ENCODE measurements at places on chromosomes 5 and 9.
A peak's percentile ranks its signal among the peaks of the same experiment; 100 is the strongest.

- DNase-seq: no peak
Measured at GRCh38 chr9:13615660-13616490, 336.4 kb upstream of the MPDZ start.

DNA sequence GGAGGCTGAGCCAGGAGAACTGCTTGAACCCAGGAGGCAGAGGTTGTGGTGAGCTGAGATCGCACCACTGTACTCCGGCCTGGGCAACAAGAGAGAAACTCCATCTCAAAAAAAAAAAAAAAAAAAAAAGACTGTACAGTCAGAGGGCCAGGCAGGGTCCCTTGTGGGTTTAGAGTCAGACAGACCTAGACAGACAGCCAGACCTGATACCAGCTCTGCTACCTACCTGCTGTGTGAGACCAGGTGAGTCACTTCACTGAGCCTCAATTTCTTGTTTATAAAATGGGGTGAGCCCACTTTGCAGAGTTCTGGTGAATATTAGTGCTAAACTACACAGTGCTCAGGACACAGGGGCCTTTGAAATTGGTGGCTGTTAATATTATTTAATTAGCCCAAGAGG lies 19.7 kb downstream of the TRIM14 start:
- DNase-seq: no peak

- DNase-seq: no peak
Measured at GRCh38 chr5:133831491-133832224, 136.8 kb downstream of the C5orf15 start.

- DNase-seq: no peak
Measured at GRCh38 chr5:35339616-35340100, 109.4 kb upstream of the PRLR start.

GRCh38 chr5:74396913-74397622 lies 243.5 kb downstream of the ENC1 start:
- DNase-seq: peak; percentile 34

DNA sequence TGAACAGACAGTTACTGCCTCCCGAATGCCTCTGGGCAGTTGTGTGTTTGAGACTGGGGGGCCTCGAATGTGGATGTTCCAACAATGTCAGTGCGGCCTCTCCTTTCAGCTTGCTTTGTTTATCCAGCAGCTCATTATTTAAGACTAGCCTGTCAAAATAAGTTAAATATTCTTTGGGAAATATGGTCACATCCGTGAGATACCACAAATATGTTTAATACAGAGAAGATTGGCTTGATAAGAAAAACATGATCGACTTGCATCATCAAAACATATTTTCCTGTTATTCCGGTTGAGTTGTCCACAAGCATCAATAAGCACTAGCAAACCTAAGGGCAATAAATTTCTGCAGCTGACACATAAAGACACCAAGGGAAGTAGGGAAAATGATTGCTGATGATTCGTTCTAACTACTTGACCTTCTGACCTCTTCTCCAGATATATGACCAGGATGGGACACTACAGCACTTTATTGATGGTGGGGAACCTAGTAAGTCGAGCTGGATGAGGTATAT lies 66.5 kb downstream of the PRDM6 start:
- no peak for DNase-seq

DNA sequence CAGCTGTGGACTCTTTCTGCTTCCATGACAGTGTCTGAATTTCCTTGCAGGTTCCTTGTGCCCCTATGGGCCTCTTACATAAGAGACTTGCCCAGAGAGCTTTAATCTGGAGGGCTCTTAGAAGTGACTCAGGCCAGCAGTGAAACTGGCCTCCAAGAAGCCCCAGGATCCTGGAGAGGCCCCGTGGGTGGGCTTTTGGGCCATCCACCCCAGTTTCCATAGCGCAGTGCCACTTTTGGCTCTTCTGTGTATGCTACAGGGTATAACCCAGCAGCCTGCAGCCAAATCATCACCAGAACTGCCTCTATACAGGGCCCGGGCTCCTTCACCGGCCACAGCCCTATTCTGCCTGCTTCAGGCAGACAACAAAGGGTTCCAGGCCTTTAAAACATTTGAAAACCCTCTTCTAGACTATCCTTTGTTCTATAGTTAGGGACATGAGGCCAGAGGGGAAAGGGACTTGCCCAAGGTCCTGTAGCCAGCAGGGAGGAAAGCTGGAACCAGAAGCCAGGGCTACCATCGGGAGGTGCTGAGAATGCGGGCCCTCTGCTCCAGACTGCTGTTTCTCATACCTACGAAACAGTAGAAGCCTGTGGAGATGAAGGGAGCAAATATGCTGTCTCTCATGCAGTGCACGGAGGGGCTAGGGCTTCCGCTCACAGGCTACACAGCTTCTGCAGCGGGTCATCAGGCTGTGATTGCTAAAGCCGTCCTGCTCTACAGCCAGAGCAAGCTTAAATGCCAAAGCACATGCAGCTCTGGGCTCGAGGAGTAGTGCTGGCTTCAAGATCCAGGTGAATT lies 18.0 kb downstream of the SH3PXD2B start:
- no peak for DNase-seq

DNA sequence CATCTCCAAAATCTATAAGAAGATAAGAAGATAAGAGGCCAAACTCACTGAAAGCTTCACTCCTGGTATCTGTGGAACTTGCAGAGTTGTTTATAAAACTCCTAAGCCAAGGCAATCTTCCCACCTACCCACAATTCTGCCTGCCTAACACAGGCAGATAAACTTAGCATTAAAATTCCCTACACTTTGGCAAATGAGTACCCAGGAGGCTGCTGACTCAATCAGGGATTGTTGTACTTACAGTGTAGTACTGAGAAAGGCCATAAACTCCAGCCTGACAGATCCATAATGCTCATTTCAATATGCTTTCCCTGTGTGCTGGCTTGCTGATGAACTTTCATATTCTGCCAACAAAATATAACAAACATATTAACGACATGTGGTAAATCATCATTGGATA lies 725.2 kb downstream of the BRINP1 start:
- peak; percentile 22 for DNase-seq

- DNase-seq: no peak
Measured at GRCh38 chr5:126757713-126758357, 19.1 kb upstream of the LMNB1 start.
